ENCODE measurements at places on chromosomes 1 and 21.

GRCh38 chr1:21914880-21915640 lies 22.1 kb downstream of the HSPG2 start:
- no peak for DNase-seq

- peak; percentile 95 for DNase-seq
These were observed 1392.9 kb downstream of the BRINP3 start for GRCh38 chr1:189084811-189085210.

DNA sequence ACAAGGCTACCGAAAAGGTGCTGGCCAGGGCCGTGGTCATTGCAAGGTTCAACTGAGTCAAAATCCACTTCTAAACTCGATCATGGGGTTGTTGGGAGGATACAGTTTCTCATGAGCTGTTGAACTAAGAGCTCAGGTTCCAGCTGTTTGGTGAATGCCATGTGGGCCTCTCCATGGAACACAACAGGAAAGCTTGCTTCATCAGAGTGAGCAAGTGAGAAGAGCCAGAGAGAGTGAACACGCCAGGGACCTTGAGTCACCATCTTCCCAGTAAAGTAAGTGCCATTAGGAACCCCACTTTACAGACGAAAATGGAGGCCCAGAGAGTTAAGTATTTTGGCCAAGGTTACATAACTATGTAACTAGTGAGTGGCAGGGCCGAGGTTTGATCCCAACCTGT lies 475.1 kb upstream of the VAMP3 start:
- DNase-seq: no peak

- DNase-seq: no peak
These were observed 396.7 kb upstream of the C1orf87 start for GRCh38 chr1:60470246-60470645.

Data from NCI-H524 treated with DMSO at 0.1 percent for 48 hours (cell line).